ENCODE measurements at places on chromosomes 2 and 18.
A peak's percentile ranks its signal among the peaks of the same experiment; 100 is the strongest.

- no peak for DNase-seq
These were observed 4.6 kb downstream of the SIX2 start for GRCh38 chr2:45004562-45005191.

- no peak for DNase-seq
These were observed 113.0 kb downstream of the CNTNAP5 start for GRCh38 chr2:124138076-124138475.

DNA sequence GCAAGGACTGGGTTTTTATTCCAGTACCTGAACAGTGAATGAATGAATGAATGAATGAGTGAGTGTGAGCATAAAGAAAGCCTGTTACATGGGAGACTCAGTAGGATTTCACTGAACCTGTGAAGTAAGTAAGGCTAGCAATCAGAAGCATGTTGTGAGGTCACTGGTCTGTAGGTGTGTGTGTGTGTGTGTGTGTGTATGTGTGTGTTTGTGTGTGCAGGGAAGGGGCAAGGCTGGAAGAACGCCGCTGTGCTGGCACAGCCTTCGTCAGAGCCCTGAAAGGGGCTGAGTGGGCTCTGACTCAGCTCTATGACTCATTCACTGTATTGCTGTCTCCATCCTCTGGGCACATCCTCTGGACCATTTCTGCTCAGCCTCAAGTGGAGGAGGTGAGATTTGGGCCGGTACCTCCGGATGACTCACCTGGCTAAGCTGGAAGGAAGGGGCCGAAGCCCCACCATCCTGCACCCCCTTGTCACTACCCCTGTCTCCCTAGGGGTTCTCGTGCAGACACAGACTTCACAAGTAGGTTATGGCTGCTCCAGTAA, 51.4 kb upstream of the MRPL33 start:
- no peak for DNase-seq

DNA sequence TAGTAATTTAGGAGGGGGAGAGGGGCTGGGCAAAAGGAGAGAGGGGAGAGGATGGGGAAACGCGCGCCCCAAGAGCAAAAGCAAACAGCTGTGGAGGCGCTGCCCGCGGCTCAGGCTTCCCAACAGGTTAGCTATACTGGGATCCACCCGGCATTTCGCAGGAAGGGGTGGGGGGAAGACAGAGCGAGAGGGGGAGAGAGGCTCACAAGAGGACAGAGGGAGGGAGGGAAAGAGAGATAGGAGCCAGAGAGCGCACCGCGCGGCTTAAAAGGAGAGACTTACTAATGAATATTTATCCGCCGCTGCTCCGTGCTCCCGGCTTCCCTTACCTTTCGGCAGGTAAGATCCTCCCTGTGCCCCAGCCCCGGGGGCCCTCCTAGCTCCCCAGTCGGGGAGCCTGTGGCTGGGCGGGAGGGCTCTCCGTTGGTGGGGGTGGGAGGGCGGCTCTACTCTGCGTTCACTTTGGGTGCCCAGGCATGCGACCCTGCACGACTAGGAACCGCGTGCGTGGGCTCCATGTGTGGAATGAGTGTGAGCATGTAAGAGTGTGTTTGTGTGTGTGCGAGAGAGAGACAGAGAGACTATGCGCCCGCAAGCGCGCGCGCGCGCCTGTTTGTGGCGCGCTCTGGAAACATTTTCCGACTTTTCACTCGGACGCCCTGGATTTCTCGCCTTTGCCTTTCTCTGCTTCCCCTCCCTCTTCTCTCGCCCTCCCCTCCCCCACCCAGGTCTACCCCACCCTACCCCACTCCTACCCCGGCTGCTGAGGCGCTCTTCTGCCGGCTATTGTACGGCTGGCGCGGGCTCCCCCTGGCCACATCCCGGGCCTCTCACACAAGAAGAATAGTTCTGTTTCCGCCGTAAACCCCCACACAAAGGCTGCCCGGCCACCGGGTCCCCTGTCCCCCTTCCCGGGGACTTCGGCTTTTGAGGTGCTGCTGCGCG, 7.2 kb upstream of the SIX3 start:
- no peak for DNase-seq

DNA sequence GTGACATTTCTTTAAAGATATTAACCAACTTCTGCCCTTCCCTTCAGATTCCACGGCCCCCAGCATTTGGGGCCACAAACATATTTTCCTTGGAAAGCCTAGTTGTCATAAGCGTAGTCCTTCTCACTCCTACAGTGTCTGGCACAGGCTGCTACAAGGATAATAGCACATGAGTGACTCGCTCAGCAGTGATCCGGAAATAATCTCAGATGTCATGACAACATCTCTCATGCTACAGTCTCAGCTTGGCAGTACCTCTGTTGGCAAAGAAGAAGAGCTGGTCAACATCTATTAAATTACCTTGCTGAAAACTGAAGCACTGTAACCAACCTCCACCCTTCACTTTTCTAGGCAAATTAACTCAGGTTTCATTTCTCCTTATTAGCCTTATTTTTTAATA, 351.7 kb downstream of the RAD51AP2 start:
- peak; percentile 5 for DNase-seq

GRCh38 chr18:543447-544078, 36.6 kb upstream of the CETN1 start:
- DNase-seq, result no peak

DNA sequence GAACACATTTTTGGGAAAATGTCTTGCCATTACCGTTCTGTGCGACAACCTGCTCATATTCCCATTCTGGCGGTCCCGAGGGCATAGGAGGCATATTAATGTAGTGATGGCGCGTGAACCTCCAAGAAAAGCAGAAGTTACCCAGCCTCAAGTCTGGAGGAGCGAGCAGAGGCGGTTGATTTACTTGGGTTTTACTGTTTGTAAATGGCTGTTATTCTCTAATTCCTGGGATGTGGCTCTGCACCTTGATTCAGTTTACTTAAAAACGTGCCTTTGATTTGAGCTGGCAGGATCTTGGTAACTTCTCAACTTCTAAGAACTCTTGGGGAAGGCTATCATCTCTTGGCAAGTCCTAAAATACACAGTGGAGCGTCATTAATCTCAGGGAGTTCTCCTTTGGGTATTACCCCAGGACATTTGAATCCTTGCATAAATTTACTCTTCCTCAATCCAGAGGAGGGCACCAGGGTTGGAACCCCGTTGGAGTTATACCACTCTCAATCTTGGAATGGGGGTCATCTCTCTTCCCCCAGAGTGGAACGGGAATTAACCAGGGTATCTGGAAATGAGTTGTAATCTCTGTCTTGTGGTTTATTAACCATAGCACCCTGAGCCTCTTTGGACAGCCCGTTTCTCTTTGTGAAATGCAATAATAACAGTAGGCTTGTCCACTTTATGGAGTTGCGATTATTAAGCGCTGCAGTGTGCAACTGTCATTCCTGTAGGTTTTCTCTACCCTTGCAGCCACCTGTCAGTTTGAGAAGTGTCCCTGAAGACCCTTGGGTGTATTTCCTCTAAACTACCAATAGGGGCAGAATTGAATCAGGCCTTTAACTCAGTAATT, 2.1 kb downstream of the HK2 start:
- no peak for DNase-seq

DNA sequence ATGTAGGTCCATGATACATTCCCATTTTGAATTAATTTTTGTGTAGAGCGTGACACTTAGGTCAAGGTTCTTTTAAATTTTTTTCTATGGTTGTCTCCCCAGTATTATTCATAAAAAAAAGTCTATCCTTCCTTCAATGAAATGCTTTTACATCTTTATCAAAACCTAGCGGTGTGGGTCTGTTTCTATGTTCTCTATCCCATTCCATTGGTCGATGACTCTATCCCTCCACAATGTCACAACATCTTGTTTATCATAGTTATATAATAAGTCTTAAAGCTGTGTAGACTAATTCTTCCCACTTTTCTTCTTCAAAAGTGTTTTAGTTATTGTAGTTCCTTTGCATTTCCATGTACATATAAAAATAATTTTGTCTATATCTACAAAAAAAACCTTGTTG, 47.2 kb upstream of the GPR17 start:
- DNase-seq, result no peak

GRCh38 chr2:181807526-181807925, 84.0 kb upstream of the ITPRID2 start:
- no peak for DNase-seq

DNA sequence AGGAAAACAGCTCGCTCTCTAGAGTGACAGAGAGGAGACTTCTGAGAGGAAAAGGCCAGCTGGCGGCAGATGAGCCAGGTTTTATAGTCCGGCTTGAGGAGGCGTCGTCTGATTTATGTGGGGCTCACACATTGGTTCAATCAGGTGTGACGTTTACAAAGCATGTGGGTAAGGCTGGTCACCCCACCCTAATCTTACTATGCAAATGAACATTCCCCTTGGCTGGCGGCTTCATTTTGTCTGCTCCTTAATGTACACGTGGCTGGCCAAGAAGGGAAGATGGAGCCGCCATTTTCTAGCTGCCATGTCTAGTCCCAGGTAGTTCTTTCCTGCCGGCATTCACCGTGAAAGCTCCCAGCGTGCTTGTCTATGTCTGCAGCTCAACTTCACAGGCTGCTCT, 299.1 kb upstream of the SPRED2 start:
- no peak for DNase-seq

DNA sequence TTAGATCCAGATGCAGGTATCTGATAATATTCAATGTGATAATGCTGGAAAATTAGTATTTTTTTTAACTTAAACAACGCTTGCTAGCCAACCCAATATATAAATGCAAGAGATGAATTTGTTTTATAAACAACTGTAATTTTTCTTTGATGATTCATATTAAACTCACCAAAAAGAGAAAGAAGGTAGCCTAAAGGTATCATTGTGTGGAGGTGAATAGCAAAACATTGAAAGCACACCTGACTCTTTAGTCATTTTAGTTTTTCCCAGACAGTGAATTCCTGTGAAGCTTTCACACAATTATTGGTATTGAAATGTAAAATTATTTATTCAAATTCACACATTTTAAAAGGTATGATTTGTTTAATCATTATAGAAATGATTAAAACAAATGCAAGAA, 424.0 kb downstream of the NR4A2 start:
- DNase-seq, result no peak

GRCh38 chr2:113979191-113980128, 89.6 kb downstream of the ACTR3 start:
- no peak for DNase-seq

DNA sequence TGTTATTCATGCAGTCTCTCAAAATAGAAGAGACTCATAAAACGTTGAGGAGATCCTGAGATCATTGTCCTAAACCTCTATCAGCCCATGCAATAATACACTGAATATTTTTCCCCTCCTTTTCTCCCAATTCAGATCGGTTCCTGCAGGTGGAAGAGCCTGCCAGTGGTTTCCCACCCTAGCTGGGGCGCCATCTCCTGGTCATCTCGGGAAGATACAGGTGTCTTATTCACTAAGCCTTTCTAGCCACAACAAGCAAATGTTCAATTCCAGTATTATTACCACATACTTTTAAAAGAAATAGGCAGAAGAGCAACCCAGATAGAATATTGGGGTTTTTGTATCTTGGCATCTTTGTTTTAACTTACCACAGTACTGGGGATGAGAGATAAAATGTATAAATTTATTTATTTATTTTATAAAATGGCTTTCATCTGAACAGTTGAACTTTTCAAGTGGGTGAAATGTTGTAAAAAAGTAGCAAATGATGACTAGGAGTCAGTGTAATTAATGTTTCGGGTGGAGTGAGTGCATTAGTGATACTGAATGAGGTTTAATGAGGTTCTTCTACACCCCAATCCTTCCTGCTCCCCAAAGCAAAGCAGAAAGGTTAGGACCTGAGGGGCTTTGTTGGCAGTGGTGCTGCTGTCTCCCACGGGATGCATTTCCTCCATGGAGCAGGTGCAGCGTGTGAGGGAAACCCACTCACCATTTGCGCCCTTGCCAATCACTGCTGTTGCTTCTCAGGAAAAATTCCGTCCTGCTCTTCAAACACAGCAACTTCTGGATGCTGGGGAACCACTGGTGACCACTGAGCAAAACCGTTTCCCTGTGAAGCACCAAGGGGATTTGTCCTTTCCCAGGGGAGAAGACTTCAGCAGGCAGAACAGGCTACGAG, 147.1 kb upstream of the FHL2 start:
- peak; percentile 69 for DNase-seq

DNA sequence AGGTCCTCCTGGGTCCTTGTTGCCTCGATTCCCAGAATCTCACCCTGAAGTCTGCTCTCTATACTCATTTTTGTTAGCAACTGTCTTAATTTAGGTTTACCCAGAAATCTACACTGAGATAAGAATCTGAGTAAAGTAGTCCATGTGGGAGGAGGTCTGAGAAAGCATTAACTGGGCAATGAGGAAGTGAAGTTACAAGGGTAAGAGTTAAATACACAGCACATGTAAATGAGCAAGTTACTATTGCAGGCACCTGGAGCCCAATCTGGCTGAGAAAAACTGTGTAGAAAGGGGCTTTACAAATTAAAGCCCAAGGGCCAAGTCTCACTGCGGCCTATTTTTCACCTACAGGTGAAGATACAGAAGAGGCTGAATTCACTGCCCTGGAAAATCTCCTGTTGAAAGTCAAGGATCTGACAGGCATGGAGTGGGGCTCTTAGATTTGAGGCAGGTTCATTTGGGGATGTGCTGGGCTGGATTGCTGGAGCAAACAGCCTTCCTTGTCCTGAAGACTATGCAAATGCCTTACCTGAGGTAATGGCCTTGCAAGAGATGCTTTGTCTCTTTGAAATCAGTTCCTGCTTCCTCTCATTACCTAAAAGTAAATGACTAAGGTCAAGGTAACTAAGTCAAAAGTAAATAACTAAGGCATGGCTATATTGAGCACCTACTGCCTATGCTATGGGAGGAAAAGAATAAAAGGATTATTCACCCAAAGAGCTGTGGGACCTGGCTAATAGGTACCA, 84.4 kb upstream of the DYNAP start:
- DNase-seq, result no peak

DNA sequence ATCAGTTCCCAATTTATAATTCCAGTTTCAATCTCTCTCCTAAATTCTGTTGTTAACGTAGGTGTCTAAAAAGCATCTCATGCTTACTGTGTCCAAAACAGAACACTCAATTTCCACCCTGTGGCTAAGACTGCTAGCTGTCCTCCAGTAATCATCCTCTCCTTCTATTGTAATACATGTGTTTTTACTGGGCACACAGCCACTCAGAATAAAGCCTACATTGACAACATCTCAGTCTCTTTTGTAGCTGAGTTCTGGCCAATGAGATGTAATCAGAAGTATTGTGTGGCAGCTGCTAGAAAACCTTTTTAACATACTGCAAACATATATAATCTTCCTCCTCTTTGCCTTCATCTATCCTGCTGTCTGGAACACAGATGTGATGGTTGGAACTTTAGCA, 29.4 kb upstream of the TSPYL6 start:
- no peak for DNase-seq

DNA sequence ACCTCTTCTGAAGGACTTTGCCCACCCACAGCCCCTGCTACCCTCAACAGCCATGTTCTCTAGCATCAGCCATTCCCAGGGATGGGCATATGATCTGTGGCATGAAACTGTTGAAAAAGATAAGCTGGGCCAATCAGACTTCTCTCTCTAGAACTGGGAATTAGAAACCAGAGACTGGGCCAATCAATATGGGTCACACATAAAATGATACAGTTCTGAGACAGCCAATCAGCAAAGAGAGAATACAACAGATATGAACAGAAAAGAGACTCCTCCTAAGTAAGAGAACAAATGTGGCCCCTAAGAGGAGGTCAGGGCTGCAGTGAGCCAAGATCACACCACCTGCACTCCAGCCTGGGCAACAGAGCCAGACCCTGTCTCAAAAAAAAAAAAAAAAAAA, 2.1 kb downstream of the KIDINS220 start:
- no peak for DNase-seq
